Motor neuron (in vitro differentiated cells): ENCODE measurements at places on chromosomes 12 and 14. TPM values are rescaled to one million over a fixed set of nuclear protein-coding genes. Genes with fewer than 3 reads are reported as not detected.

DNA sequence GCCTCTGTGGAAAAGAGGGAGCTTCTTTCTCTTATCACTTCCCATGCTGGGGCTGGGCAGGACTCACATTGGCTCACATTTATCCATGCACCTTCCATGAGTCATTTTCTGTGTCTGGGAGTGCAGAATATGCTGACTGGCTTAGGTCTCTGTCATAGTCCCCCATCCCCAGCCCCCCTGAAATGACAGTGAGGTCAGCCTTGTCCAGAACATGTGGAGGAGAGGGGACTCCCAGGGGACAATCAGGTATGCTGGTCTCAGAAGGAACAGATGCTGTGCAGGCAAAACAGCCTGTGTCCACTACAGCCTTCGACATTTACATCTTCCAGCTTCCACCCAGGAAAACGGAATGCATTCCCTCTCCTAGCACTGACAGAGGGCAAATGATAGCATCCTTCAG, 35.0 kb downstream of the ADGRD1 start:
- ATAC-seq: no peak

DNA sequence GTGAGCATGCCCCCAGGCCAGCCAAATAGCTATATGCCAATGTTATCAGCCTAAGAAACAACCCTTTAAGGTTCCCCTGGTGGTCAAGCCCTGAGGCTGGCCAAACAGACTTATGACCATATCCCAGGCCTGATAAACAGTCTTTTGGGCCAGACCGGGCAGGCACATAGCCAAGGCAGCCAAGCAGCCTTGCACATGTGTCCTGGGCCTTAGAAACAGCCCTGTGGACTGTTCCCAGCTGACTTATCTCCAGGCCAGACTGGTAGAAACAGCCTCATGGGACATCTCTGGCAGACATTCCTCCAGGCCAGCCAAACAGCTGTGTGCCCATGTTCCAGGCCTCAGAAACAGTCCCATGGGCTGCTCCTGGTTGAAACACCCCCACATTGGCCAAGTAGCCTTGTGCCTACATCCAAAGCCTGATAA, 295.0 kb upstream of the MGAT4C start:
- ATAC-seq: peak; percentile 27

DNA sequence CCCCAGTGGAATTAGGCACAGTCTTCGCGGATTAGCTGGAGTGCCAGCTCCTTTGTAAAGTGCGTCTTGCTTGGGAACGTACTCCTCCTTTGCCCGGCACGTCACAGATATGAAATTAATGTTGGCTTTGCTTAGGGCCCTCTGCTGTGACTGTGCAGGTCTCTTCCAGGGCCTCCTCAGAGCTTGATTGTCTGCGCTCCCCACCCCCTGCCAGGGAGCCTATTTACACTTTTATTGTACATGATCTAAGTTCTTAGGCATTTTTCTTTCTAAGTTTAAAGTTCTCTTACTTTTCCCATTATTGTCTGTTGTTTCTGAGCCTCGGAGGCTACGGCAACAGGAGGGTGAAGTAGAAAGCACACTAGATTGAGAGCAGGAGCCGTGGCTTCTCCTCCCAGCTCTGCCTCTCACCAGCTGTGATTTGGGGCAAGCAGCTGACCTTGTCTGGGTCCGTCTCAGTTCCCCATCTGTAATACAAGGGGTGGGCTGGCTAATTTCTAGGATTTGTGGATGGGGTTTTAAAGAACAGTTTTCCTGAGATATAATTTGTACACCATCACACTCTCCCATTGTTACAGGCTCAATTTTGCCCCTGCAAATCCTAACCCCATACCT, 81.8 kb downstream of the TSPAN9 start:
- no peak for ATAC-seq

DNA sequence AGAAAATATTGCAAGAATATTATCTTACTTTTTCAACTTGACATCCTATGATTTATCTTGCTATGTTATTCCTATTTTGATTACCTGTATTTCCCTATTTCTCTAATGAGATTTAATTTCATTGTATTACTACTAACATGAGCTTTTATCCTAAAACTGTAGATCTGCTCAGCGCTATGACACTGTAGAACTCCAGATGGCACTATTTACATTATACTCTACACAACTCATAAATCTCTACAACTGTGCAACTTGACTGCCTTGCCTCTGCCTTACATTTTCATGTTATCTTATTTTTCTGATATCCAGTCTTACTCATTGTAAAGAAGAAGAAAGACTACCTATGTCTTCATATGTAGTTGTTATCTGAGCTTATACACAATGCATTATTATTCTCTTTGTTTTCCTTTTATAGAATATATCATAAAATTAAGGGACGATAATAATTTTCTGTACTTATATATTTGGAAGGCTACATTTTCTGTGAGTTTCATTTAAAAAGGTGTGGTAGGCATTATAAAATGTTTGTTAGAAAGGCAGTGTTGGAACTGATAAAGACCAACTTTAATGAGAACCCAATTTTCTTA, 24.1 kb downstream of the NUP37 start:
- ATAC-seq: no peak

DNA sequence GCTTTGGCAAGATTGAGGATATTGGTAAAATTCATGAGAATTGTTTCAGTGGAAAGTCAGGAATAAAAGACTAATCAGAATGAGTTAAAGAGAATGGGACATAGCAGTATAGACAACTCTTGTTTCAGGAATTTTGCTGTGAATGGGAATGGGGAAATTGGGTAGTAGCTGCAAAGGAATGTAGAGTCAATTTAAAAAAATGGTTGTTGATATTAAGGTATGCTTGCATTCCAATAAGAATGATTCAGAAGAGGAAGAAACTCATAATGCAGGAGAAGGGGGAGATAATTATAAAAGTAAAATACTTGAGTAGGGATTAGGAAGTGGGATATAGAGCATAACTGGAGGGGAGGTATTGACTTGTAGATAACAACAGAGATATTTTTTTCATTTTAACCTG, 40.7 kb downstream of the MNAT1 start:
- ATAC-seq: no peak

DNA sequence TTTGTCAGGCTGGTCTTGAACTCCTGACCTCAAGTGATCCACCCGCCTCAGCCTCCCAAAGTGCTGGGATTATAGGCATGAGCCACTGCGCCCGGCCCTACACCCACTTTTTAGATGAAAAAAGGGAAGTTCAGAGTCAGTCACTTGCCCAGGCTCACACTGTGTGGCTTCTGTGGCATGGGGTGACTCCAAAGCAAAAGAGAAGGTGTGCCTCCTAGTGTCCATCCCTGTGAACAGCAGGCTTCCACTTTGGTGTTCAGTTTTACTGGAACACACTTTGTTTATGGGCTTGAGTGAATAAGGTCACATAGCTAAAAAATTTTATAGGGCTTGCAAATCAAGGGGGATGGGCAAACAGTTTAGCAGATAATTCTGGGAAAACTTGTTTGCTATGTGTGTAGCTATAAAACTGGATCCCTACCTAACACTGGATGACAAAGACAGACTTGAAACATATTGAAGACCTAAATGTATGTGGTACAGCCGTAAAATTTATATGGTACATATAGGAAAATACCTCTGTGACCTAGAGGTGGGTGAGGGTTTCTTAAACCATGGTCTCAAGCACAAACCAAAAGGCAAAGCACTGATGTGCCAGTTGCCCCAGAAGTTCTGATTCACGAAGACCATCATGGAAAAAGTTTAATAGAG, 54.9 kb downstream of the EID3 start:
- no peak for ATAC-seq

- ATAC-seq: no peak
Measured at GRCh38 chr12:42855362-42855950, 265.9 kb upstream of the PRICKLE1 start.

GRCh38 chr12:49301760-49302159, 6.8 kb downstream of the PRPH start:
- ATAC-seq: no peak

DNA sequence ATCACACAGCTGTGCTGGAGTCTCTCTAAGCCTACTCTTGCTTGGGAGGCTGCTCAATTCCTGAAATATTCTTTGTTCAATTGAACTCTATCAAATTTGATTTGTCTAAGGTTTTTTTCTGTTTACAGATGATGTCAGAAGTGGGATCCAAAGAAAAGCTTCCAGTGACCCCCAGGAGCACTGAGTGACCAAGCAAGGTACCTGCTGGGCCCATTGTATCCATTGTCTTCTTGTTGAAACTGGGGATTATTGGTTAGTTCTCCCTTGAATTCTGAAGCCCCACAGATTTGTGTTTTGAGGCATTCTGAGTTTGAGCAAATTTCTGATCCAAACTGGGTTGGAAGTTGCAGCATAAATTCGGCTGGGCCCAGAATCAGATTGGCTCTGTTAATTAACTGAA, 64.6 kb downstream of the MYF5 start:
- ATAC-seq: no peak

GRCh38 chr12:132327336-132328171, 1.8 kb downstream of the GALNT9 start:
- ATAC-seq: peak; percentile 24

DNA sequence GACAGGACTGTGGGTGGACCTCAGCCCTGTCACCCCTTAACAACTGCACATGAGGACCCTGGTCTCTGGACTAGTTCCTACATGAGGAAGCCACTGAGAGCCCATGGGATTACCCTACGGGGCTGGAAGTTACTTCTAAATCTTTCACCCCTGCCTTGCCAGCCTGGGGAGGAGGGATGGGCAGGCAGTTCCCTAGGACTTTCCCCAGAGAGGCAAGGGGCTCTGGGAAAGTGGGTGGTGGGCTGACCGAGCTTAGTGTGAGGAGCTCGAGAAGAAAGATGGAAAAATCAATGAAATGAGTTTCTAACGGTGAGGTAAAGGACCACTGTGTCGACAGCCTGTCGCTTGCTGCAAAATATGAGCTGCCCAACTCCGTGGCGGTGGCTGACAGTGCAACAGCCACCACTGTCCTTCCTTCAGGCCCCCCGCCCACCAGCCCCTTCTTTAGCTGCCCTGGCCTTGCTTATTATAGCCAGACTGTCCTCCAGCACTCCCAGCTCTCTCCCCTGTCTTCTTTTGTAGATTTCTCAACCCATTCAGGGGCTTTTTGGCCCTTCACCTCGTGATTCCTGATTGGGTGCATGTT, 5.0 kb downstream of the ZFHX2 start:
- no peak for ATAC-seq

DNA sequence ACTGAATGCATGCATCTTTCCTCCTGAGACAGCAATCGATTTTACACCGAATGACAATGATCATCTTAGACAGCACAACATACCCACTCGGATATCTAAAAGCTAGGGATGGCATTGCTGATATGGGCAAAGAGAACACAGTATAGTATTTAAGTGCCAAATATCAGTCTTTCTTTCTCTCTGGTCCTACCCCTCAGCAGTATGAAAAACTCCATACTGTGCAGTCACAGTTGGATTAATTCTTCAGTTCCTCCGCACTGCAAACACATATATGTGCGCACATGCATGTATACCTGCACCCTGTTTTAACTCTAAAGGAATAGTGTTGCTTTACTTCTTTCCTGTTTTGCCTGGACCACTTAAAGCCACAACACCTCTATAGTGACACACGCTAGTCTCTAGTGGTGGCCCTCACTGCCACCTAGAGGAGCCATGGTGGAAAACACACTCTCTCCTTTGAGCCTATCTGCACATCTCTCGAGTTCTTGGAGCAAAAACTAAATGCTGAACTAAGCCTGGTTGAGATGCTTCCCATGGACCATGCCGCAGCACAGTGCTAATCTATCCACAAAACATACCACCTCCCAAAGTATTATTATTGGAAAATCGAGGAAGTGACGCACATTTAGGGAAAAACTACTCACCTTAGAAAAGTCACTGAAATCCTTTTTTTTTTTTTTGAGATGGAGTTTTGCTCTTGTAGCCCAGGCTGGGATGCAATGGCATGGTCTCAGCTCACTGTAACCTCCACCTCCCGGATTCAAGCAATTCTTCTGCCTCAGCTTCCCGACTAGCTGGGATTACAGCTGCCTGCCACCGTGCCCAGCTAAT, 11.9 kb downstream of the TMEM52B start:
- ATAC-seq: peak; percentile 85

Gene ADAMTS20
- 3.3 and 4.8 TPM in 2 replicates for total RNA-seq

Gene BCAT1
- total RNA-seq: 135 and 139 TPM in 2 replicates

Gene KRT3
- 0.24 and 0.34 TPM in 2 replicates for total RNA-seq

Gene COL2A1
- 1.8 and 7.1 TPM in 2 replicates for total RNA-seq

Gene PMCH
- not detected in 2 replicates for total RNA-seq

Gene P2RX2
- total RNA-seq: not detected in 2 replicates

Gene CABP1
- 2.0 and 2.2 TPM in 2 replicates for total RNA-seq

Gene PEBP1
- total RNA-seq: 226 and 232 TPM in 2 replicates

Gene PAH
- total RNA-seq: not detected in 2 replicates

Gene KRT73
- total RNA-seq: 0.21 and 0.37 TPM in 2 replicates

Gene SLC39A5
- 1.2 and 3.5 TPM in 2 replicates for total RNA-seq

Gene PZP
- total RNA-seq: 0.08 and 0.27 TPM in 2 replicates

Gene LPAR5
- 0.09 and 0.66 TPM in 2 replicates for total RNA-seq

Gene IGF1
- 1.8 and 2.2 TPM in 2 replicates for total RNA-seq

Gene SLC10A1
- total RNA-seq: 1.6 and 1.8 TPM in 2 replicates

Gene PSMB5
- total RNA-seq: 139 and 148 TPM in 2 replicates
